Gastroesophageal sphincter (tissue), 4 donors: ENCODE measurements at places on chromosomes 7 and 10. TPM values are rescaled to one million over a fixed set of nuclear protein-coding genes. Genes with fewer than 3 reads are reported as not detected.

Gene LLCFC1
- total RNA-seq = not detected

Gene PTCD1
- 7.8 TPM for total RNA-seq

Gene CC2D2B
- total RNA-seq = 1.9 TPM

Gene MDFIC
- total RNA-seq = 30.3 TPM

Gene MOGAT3
- not detected for total RNA-seq

Gene CFAP69
- 8.2 TPM for total RNA-seq

Gene CYP2W1
- not detected for total RNA-seq

Gene ELAPOR2
- 24.9 TPM for total RNA-seq

Gene ITGB1
- 998 TPM for total RNA-seq

Gene C7orf57
- not detected for total RNA-seq

Gene AGFG2
- total RNA-seq = 32.8 TPM

Gene STEAP1
- 2.6 TPM for total RNA-seq

Gene INMT
- total RNA-seq = 121 TPM

Gene MCM10
- total RNA-seq = not detected

Gene LIPJ
- not detected for total RNA-seq

Gene MET
- total RNA-seq = 27.2 TPM

Gene SLC16A12
- total RNA-seq = 11.7 TPM
